ENCODE measurements at places on chromosomes 6 and 20.

- DNase-seq, result no peak
Measured at GRCh38 chr6:14333556-14334305, 216.2 kb downstream of the CD83 start.

- no peak for DNase-seq
Measured at GRCh38 chr6:31920811-31921210, 6.7 kb upstream of the C2 start.

DNA sequence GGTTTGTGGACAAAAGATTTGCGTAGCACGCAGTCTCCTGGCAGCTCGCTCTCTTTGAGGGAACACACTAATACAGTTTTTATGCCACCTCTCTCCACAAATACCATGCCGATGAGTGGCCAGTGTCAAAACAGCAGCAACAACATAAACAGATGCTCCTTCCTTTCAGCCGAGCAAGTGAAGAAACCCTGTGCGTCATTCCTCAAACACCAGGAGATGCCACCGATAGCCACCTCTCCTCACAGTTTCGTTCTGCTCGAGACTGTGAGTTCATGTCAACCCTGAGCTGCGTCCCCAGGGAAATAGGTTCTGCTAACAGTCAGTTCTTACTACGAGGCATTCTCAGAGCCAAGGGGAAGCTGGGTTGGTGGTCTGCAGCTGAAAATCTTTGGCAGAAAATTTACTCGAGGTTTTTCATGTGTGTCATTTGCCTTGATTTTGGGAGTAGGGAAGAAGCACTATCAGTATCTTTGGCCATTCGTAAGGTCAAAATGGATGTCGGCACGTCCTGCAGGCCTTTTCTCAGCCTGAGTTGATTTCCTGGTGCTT lies 59.9 kb downstream of the EYA2 start:
- no peak for DNase-seq

- DNase-seq, result no peak
Measured at GRCh38 chr6:18260448-18261106, 3.8 kb downstream of the DEK start.

DNA sequence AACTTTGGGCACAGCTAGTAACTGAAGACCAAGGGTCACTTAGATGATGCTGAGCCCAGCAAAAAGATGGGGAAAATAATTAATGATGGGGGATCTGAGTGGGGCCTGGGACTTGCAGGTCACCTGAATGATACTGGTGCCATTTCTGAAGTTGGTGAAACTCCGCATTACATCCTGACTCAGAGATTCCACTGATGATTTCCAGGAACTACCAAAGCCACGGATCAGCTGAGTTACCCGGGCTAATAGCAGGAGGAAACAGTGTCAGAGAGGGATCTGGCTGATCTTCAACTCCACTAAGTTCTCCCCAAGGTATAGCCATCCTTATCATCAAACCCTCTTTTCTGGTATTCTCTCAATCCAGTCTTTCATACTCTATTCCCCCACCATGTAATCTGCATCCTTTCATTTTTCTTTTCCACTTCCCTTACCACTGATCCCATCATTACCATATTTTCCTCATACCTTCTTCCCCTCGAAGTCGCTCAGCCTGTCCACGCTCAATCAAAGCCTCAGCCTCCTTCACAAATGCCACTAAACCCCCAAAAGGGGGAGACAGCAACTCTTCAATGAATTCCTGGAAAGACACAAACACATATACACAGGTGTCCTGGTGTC lies 20.2 kb downstream of the VPS52 start:
- DNase-seq, result no peak

- no peak for DNase-seq
Measured at GRCh38 chr6:112269979-112270566, 15.7 kb upstream of the LAMA4 start.

- no peak for DNase-seq
Measured at GRCh38 chr20:2690213-2690612, 2.4 kb upstream of the EBF4 start.
